ENCODE measurements at places on chromosomes 6 and 20. TPM values are rescaled to one million over a fixed set of nuclear protein-coding genes. Genes with fewer than 3 reads are reported as not detected.

DNA sequence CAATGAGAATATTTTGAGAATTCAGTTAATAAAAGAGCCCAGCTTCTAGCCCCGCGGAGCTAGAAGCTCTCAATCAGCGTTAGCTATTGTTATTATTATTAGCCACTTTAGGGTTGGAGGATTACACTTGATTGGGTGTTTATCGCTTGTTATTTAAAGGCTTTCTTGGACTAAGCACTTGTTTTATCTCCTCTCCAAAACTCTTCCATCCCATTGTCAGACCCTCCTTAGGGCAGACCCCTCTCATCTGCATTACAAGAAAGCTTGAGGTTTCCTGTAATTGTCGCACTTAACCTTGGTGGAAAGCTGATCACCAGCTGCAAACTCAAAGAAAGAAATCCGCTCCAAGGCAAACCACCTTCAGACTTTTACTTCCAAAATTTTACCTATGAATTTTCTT lies 4.8 kb downstream of the DPPA5 start:
- DNase-seq, result no peak

DNA sequence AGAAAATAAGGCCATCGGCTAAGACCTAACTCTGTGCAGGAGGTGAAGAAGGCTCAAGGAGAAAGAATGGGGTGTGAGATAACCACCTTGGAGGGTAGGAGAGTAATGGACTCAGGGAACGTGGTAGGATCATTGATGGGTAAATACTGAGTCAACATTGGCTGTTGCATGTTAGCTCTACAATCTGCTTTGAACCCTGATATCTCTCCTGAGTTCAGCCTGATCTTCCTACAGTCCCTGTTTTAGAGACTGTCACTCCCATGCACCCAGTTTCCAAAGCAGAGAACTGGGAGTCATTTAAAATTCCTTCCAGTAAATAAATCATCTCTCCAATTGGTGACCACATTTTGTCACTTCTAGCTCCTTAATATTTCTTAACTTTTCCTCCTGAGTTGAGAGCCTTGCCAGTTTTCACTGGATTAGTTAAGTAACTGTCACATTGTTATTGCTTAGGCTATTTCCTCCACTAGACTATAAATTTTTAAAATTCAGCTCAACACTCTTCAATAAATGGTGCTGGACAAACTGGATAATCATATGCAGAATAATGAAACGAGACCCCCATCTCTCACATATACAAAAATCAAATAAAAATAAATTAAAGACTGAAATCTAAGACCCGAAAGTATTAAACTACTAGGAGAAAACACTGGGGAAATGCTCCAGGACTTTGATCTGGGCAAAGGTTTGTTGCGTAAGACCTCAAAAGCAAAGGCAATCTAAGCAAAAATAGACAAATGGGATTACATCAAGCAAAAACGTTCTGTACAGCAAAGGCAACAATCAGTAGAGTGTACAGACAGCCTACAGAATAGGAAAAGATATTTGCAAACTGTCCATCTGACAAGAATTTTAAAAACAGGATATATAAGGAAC lies 138.9 kb upstream of the TMEM170B start:
- no peak for DNase-seq

The ARHGAP18 gene
- total RNA-seq, result 5.3 TPM

The PPP1R16B gene
- 0.96 TPM for total RNA-seq

The HDGFL1 gene
- not detected for total RNA-seq

DNA sequence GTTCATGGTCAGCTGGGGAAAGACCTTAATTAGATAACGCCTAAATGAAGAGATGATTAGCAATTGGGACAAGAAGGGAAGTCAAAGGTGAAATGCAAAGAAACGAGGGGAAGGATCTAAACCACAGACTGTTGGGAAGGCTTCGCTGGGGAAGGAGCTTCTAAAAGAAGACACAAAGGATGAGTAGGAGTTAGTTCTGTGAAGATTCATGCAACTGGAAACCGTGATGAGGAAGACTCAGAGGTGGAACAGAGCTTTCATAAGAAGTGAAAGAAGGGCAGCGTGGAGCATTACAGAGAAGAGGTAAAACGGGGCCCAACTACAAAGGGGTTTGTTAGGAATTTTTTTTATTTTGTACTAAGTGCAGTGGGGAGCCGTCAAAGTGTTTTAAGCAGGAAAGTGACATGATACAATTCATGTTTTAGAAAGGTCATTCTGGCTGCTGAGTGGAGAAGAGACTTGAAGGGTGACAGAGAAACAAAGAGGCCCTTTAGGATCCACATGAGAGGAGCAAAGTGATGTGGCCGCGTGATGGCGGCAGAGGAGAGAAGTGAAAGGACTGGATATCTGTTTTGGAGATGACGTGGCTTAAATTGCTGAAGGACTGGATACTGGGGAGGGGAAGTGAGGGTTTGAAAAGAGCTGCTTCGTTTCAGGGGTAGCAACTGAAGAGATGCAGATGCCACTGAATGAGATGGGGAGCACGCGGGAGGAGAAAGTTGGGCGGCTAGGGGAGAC lies 33.6 kb downstream of the TTI1 start:
- no peak for DNase-seq

DNA sequence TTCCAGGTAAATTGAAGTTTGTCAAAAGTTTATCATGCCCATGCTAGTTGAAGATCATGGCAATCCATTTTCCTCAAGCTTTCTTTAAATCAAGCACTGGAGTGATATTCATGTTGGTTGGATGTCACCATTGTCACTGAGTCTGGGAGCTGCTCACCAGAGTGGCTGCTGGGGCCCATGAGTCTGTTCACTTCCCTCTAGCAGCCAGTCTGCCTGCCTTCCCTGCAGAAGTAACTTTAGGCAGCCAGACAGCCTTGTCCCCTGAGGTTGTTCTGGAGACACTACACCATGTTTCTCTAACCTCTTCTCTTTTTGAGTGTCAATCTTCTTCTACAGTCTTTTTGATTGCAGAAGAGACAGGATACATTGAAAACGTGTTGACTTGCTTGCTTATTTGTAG lies 5.5 kb downstream of the SIRT5 start:
- DNase-seq, result no peak

DNA sequence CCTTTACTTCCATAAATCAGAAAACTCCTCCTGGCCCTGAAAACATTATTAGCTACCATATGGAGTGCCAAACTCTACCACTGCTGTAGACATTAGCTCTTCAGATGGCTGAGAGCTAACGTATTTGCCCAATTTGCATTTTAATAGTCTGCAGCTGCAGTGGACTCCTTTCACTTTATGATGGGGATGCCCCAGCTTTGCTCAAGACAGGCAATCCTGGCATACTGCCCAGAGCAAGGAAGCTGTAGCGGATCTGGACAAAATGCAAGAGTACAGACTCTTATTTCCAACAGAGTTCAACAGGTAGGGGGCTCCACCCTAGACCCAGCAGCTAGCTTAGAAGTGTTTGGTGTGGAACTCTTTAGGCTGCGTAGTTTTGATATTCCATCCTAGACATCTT lies 246.7 kb downstream of the FOXC1 start:
- DNase-seq, result peak; percentile 16

The HUS1B gene
- total RNA-seq, result 1.6 TPM

DNA sequence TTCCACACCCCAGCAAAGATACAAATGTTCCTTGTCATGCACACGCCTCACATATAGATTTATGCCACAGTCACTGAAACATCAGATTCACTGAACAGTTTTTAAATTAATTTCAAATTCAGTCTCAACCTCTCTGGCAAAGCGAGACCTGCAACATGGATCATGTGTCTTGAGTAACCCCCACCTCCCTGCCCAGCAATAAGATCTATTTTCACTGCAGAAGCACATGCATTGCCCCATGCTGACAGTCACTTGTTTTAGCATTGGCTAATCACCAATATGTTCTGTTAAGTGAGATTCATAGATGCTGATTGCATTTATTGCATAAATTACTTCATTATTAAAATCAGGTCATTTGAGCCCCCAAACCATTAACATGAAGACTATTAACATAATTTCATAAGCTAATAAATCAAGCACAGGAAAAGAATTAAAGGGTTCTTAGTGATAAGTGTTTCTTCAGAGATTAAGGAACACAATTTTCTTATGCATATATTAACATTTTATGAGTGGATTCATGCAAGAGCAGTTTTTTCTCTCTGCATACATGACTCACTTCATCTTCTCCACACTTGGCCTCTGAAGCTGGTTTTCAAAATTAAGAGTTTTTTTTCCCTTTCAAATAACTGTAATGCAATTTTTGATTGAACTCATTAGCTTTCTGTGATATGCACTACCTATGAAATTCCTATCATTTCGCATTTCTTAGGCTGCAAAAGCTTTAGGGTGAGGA lies 173.2 kb upstream of the SOX4 start:
- DNase-seq, result no peak

The BTBD9 gene
- total RNA-seq, result 27.9 TPM

DNA sequence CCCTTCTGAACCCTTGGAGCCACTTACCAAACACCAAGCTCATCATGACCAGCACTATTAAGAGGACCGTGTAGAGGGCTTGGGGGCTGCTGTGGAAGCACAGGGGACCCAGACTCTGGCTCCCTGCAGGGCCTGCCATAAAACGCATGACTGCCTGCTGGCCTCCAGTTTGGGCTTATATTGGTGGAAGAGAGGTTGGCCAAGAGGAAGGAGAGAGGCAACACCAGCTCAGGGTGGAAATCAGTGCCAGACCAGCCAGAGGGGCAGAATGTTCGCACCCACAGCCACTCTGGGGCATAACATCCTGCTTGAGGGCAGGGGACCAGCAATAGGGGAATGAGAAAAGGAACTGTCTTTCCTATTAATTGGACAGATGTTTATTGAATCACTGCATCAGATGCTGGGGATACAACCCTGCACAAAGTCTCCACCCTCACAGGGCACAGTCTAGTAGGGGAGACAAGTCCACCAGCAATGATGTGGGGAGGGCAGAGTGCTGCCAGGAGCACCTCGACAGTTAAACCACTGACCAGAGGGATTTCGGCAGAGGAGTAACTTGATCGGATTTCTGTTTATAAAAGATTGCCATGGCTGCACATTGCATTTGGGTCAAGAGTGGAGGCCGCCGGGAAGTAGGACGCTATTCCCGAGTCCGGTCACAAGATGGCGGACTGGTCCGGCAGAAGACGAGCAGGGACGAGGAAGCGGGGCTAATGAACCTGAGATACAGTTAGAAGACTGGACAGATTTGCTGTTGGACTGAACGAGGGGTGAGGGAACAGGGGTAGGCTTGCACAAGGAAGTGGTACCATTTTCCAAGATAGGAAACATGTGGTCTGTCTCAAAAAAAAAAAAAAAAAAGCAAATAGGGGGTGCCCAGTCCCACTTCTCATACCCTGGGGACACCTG lies at the start of gene LY6G5C:
TSS of gene LY6G5C (minus strand) at position 842 of the 909 bp plus-strand sequence. CDS start at position 148, 694 bp downstream.
- DNase-seq, result peak; percentile 87

The GLP1R gene
- total RNA-seq, result not detected

DNA sequence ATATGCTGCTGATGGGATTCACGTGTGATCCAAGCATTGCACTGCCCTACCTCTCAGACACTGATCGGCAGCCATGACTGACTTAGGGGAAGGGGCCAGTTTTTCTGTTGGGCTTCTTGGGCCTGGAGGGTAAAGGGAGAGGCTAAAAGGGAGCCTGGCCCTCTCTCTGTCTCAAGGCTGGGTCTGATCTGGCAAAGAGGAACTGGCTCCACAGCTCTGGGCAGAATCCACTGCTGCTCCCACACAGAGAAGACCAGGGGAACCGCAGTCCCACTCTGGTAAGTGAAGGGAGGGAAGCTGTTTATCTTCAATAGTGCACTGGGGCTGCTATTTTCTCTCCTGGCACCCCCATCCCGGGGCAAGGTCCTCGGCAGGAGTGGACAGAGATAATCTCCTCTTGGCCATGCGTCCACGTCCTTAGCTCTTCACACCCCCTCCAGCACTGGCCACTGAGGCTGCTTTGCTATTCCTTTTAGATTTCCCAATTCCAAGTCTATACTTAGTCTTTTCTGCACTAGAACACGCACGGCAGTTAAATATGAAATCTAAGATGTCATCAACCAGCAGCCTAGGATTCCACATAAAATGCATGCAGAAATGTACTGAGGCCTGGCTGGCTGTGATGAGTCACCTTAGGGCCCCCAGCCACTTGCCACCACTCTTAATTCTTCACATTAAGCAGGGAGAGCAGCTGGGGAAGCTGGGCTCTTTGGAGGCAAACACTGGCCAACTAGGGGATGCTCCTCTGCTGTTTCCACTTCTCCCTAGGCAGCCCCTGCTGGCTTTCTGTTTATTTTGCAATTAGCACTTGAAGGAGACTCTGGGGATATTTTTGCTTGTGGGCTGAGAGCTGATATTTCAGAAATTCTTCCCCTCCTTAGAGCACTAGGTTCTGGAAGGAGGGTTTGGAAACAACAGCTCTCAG lies 87.8 kb upstream of the ARMC2 start:
- DNase-seq, result no peak

GRCh38 chr20:3119044-3119443 lies 34.5 kb upstream of the AVP start:
- DNase-seq, result no peak

The SLA2 gene
- total RNA-seq, result 0.42 TPM

GRCh38 chr6:16660157-16660497 lies 101.1 kb downstream of the ATXN1 start:
- no peak for DNase-seq

DNA sequence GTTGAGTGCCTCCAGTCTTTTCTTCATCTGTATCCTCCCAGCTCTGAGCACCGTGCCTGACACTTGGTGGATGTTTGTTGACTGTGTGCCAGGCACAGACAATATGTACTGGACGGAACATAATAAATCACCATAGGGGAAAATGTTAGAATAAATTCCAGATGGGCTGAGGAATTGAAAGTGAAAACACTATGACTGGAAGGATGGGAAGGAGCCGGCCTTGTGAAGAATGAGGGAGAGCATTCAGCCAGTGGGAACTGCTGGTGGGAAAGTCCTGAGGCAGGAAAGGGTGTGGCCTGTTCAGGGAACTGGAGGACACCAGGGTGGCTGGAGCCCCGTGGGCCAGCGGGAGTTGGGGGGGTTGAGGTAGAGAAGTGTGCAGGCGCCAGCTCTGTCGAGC lies 75.4 kb downstream of the MTHFD1L start:
- no peak for DNase-seq

DNA sequence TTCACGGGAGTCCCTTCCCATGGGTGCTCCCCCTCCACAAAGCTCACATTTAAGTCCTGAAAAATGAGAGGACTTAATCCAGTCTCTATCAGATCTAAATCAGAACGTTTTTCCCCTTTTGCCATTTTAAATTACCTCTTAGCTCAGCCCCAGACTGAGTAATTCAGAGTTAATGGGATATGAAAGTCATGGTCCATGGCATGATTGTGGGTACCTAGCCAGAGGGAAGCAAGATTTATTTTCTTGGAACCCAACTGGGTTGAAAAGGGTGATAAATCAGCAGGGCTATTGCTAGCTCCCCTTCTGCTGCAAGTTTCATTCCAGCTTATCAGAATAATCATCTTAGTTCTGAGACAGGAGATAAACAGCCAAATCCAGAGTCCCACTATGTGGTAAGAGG lies 320.2 kb upstream of the CHD6 start:
- DNase-seq, result no peak

The SPTLC3 gene
- total RNA-seq, result 7.9 TPM

DNA sequence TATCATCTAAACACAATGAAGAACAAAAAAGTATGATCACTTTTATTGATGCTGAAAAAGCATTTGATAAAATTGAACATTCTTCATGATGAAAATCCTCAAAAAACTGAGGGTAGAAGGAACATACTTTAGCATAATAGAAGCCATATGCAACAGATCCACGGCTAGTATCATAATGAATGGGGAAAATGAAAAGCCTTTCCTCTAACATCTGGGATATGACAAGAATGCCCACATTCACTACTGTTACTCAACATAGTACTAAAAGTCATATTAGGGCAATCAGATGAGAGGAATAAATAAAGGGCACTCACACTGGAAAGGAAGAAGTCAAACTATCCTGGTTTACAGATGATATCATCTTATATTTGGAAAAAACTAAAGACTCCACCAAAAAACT lies 256.6 kb downstream of the RFPL4B start:
- no peak for DNase-seq
